Vagina (tissue), 2 donors: ENCODE measurements at places on chromosomes 1 and 21.

- DNase-seq = no peak
Measured at GRCh38 chr1:3265835-3266805, 188.3 kb upstream of the ARHGEF16 start.

DNA sequence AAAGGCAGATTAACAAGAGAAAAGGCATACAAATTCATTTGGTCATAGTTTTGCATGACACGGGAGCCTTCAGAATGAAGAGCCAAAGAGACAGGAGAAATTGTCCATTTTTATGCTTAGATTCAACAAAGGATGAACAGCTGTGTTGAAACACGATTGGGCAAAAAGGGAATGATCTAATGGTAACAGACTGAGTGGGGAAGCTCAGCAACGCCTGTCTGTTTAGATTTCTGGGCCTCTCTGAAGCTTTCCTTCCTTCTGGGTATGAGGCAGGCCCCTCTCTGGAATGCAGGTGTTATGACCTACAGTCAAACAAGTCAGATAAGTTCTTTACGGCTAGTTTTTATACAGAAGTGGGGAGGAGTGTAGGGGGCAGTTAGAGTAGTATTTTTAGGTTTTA, 154.6 kb downstream of the RGS7 start:
- DNase-seq = no peak

DNA sequence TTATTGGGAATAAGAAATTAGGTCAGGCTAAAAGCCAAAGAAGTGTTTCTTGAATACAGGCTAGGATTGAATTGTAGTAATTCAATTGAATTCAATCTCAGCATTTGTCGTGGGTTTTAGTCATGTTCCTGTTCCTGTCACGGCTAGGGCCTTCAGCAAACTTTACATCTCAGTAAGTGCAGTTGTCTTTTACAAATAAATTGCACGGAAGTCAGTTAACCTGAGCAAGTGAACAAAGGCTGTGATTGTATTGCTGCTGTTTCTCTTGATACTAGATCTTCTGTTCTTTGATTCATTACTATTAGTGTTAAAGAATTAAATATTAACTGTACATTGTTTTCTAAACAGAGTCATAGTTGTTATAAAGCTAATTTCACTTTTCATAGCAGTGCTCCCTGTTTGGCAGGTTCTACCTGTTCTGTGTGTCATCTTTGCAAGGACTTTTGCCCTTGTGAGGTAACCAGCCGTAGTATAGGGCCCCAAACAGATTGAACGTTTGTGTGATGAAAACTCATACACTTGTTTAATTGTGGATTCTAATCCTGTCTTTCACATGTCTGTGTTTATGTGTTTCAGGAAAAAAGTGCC, 164.4 kb downstream of the EDEM3 start:
- no peak for DNase-seq

GRCh38 chr21:35399706-35400105, 350.6 kb upstream of the RUNX1 start:
- DNase-seq = no peak

DNA sequence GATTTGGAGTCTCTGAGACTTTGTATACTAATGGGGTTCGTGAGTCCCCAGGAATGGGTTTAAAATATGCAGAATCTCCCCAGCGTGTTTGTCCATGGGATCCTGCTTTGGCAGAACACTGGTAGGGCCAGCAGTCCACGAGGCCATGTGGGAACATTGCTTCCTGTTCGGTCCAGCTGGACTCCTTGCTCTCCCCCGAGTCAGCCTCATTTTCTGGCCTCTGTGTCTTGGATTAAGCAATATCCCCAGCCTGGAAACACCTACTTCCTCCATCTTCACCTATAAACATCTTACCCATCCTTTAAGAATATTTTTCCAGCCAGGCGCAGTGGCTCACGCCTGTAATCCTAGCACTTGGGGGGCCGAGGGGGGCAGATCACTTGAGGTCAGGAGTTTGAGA, 142.4 kb downstream of the NAV1 start:
- no peak for DNase-seq

DNA sequence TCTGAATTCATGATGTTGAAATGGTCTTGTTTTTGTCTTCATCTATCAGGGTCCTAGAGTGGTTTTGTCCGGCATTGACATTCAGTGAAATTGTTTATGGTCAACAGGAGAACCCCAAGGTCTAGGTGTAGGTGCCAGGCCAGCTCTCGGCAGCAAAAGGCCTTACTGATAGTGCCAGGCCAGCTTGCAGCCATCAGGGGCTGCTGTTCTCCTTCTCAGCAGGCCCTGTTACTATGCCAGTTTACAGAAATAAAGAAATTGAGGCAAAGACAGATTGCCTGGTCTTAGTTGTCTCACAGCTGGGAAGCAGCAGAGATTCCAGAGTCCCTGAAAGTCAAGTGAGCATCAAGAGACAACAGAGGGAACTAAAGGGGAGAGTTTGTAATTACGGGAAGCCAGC, 12.0 kb downstream of the HMGB4 start:
- no peak for DNase-seq

DNA sequence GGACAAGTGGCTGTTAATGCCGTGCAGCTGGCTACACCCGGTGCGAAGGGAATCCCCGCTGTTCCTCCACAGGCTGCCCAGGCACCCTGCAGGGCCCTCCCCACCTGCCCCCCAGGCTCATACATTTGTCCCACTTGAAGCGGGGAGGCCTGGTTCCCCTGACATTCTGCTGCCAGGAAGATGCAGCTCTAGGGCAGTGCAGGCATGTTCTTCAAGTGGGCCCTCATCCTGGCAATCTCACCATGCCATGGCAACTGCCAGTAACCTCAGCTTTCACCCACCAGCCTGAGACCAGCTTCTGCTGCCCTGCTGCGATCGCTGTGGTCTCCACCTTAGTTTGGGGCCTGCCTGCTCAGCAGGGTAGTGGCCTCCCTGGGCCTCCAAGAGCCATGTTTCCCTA, 151.9 kb upstream of the COL6A1 start:
- DNase-seq = peak; percentile 34

- no peak for DNase-seq
Measured at GRCh38 chr1:203169770-203170520, 5.7 kb downstream of the MYBPH start.

DNA sequence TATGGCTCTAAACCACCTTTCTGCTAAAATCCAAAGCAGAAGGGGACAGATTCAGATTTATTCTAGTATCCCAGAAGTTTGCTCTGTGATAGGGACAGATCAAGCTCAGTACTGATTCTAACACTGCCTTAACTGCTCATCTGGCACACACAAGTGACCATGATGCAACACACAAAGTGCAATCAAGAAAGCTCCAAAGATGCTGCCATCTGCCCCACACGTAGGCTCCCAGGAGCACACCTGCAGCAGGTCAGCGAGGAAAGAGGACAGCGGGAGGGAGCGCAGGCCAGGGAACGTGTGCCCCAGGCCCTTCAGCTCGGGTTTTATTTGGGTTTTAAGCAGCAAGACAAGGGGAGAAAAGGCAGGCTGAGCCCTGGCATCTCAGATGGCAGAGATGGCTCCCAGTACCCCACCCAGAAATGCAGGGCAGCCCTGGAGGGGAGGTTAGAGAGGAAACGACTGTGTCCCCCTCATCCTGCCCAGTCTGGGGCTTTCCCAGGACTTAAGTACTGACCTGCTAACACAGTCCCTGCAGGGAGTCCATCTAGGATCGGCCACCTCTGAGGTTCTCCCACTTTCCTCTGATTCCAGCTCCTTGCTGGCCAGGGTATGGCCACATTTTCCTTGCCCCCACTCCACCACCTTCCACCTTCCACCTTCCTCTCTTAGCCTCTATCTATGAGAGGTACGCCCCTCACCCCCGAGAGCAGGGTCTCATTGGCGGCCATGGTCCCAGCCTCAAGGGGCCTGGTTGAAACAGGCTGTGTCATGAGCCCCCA, 1.2 kb downstream of the TRIM11 start:
- no peak for DNase-seq

GRCh38 chr1:225861834-225862580, 20.2 kb downstream of the TMEM63A start:
- DNase-seq = no peak

DNA sequence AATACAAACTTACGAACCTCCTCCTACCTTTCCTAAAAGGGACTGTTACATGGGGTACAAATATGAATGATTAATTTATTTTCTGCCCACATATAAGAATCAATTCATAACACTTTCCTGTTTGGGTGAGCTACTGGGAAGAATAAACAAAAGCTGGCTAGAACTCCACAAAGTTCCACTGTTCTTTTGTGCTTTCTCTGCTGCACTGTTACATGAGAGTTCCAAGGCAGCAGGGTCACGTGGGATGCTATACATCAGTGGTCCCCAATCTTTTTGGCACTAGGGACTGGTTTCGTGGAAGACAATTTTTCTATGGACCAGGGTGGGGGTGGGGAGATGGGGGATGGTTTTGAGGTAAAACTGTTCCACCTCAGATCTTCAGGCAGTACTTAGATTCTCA, 2.2 kb upstream of the ANGPTL7 start:
- DNase-seq = no peak

DNA sequence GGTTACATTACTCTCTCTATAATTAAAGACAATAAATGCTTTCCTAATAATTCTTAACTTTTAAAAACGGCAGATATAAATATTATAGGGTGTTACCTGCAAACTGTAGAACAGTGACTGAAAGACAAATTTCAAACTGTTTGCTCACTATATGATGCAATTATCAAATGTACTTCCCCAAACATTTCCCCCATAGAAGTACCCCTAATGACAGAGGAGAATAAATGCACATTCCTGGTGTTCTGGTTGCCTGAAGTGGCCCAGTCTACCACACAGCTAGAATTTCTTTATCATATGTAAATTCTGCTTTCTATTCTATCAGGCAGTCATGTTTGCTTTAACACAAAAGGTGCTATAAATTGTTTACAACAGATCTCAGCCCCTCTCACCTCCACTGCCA, 70.4 kb downstream of the VAV3 start:
- no peak for DNase-seq

DNA sequence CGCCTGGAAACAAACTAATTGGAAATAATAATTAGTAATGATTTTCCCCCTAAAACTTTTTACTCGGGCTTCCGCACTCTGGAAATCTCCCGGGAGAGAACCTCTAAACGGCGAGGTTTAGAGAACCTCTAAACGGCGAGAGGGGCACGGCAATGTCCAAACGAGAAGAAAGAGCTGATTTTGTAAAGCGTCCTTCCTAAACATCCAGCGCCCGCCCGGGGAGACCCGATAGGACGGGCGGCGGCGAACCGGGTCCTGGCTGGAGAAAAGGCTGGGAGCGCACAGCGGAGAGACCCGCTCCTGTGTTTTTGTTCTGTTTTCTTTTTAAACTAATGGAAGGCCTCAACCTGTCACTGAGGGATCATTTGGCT, 1.6 kb downstream of the PAX7 start:
- DNase-seq = no peak

DNA sequence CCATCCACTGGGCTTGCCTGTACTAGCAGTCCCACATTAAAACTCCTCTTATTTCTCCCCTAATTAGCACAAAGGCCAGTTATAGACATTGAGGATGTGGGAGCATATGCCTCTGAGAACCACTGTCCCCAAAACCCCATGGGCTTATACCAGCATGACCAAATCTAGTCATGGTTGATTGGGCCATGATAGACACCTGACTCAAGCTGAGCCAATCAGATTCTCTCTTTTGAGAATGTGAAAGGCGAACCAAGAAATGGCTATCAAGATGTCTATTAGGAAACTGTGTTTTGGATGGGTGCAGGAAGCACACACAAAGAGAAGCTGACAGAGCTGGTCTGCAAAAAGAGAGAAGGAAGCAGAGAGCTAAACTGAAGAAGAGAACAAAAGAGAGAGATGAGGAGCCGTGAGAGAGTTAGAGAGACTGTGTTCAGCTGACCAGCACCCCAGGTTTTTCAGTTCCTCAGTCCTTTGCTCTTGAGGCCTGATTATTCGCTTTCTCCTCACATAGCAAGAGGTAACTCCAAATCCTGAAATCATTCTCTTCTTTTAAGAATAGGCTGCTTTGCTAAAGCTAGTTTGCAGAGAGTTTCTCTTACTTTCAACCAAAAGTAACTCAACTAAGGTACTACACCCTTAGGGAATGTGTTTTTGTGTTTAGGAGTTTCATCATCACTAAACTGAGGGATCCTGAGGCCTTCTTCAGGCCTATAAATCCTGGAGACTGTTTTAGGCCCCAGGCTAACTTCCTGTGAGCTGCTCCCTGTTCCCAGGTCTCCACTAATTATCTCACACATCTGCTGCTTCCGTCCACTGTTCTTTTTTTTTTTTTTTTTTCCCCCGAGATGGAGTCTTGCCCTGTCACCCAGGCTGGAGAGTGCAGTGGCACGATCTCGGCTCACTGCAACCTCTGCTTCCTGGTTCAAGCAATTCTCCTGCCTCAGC, 7.9 kb upstream of the TIPRL start:
- DNase-seq = no peak

- DNase-seq = no peak
Measured at GRCh38 chr1:119321666-119322419, 46.7 kb upstream of the HAO2 start.

GRCh38 chr21:36744560-36745231, 45.8 kb downstream of the SIM2 start:
- no peak for DNase-seq

DNA sequence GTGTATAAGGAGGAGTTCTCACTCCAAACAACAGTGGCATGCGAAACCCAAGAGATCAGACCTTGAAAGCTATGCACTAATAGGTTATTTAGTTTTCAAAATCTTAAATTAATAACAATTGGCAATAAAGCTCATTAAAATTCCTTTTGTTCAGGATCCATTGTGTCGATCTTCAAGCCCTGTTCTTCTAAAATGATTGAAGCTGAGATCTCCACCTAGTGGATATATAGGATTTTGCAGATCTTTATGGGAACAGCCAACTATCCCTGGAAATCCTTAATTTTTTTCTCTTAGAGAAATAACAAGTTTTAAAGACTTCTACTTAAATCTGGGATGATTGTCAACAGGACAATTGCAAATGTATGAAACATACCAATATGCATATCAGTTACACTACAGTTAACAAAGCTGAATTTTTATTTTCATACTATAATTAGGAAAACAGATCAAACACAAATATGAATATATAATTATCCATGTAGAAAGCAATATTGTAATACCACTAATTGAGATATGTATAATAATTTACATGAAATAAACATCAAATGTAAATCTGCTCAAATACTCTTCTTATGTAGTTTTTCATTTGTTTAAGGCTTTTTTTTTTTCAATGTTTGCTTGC, 43.3 kb downstream of the LRRC53 start:
- DNase-seq = no peak

GRCh38 chr1:201259476-201260235, 23.6 kb upstream of the PKP1 start:
- peak; percentile 85 for DNase-seq
